RKO (cell line): ENCODE measurements at places on chromosomes 6 and 20.

DNA sequence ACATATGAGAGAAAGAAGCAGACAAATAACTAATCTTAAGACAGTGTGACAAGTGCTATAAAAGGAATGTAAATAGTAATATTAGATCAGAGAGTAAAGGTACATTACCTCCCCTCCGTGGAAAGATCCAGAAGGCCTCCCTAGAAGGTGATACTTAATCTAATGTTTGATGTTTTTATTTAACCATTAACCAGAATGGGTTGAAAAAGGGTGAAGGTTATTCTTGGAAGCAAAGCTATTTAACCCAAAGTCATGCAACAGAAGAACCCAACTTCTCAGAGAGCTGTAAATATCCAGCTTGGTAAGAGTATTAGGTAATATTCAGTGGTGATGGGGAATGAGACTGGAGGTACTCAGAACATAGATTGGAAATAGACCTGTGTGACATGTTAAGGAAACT, 68.0 kb upstream of the HIVEP1 start:
- DNase-seq = no peak

DNA sequence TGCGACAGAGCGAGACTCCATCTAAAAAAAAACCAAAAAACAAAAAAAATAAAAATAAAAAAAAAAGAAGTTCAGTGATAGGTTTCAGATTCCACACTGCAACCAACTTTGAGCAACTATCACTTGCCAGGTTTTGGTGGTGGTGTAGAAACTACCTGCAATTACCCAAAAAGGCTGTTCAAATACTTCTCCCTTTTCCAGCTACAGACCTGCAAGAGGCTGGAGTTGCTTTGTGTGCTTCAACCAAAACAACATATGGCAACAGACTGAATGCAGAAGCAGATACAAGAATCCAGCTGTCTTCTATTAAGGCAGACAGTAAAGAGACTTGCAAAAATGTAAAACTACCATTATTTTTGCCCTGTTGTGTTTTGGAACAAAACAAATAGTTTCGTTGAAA, 9.3 kb upstream of the BCAS1 start:
- no peak for DNase-seq

- no peak for DNase-seq
Measured at GRCh38 chr20:60820918-60821317, 431.1 kb upstream of the CDH4 start.

DNA sequence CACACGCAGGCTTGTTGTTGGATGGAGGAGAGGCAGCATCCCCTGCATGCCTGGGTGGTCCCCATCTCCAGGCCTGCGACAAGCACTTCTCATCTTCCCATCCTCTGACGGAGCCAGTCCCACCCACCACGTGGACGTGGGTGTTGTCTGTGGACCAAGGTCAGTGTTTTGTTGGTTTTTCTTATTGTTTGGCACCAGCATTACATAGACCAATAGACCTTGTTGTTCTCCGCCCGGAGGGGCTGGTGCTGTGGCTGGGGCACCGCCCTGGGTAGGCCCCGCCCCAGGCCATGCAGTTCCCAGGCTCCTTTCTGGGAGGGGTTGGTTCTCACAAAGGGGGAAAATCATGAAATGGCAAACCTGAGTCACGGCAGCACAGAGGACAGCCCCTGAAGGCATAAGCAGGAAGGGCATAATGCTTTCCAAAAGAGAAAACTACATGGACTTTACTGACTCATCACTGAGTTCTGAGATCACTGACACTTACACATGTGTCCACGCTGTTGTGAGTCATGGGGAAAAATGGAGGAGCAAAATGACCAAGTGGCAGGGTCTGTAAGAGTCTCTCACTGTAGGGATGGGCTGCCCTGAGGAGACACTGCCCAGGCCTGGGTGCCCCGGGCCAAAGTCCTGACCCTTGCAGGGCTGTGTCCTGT, 90.8 kb downstream of the THBS2 start:
- peak; percentile 96 for DNase-seq

GRCh38 chr6:31573239-31574105, 1.4 kb downstream of the LTA start:
- no peak for DNase-seq

DNA sequence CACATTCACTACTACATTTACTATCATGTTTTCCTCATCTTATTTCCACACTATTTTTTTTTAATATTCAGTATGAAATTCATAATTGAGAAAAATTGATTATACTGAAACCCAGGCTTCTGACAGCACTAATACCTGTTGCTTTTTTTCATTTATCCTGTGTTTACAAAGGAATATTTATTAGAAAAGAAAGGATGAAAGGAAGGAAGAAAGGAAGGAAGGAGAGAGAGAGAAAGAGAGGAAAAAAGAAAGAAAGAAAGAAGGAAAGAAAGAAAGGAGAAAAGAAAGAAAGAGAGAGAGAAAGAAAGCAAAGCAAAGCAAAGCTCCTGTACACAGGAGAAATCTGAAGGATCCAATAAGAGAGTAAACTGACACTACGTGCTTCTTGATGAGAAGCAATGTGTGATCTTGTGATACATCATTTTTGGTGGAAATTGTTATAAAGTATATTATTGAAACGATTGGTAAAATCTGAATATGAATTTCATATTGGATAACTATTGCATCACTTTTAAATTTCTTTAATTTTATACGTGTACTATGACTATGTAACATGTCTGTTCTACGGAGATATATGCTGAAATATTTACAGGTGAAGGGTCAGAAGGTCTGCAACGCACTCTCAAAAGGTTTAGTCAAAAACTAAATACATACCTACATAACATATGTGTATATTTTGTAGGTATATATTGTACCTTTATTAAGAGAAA, 43.9 kb downstream of the DEFB114 start:
- DNase-seq = no peak

- no peak for DNase-seq
Measured at GRCh38 chr6:31252625-31253024, 19.3 kb downstream of the HLA-C start.
